ENCODE measurements at places on chromosomes 12 and 14.

DNA sequence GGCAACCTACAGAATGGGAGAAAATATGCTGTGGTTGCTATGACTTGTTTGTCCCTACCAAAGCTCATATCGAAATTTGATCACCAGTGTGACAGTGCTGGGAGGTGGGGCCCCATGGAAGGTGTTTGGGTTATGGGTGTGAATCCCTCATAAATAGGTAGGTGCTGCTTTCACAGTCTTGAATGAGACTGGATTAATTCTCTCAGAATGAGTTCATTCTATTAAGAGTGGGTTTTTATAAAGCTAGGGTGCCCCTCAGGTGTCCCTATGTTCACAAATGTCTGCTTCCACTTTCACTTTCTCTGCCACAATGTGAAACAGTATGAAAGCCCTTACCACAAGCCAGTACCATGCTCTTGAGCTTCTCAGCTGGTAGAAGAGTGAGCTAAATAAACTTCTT lies 133.5 kb downstream of the CPNE8 start:
- DNase-seq: no peak

DNA sequence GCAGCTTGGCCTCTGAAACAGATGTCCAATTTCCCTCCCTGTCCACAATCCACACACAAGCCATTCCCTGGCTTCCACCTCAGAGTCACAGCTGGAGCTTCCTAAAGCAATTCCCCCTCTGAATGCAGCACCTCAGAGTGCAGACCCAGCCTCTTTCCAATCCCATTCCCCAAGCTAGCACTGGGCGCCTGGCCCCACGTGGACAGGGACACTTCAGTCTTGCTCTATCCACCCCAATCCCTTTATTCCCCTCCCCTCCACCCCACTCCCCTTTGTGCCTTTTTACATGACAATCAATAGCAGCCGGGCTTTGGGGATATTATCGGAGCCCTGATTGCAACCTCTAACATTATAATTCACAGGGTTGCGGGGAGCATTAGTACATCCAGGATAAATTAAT lies 292.6 kb downstream of the TTC8 start:
- no peak for DNase-seq

- DNase-seq: no peak
Observed at GRCh38 chr12:2719392-2719791, 75.4 kb upstream of the FKBP4 start.

GRCh38 chr12:53560912-53561589 lies 53.8 kb upstream of the NPFF start:
- DNase-seq: no peak

DNA sequence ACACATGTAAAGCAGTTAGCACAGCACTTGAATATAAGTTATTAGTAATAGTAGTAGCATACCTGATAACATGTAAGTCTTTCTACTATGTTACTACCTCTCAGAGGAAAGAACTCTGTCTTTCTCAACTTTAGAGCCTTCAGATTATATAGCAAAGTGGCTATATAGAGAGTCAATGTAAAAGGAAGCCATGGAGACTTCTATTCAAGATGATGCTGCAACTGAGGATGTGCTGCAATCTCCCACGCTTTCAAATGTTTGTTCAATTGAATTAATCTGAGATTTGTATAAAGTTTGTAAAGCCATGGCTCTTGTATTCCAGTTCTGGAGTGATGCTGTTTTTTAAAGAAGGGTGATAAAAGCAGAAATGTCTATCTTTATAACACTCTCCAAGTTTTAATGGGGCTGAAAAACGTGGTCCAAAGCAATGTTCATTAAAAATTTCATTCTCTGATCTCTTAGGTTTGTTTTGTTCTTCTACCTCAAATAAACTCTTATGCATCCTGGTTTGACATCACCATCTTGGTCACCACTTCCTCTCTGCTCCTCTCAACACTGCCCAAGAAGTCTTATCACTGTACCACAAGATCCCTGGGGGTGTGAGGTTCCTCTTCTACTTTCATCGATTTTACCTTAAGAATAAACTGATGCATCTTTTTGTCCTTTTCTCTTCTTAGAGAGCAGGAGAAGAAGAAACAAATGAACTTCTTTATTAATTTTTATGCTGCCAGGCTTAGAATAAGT lies 40.6 kb downstream of the C12orf42 start:
- no peak for DNase-seq
